Fibroblast of skin of abdomen (primary cell): ENCODE measurements at places on chromosomes 4 and X.

- no peak for DNase-seq
Observed at GRCh38 chr4:151810476-151810875, 49.7 kb upstream of the GATB start.

DNA sequence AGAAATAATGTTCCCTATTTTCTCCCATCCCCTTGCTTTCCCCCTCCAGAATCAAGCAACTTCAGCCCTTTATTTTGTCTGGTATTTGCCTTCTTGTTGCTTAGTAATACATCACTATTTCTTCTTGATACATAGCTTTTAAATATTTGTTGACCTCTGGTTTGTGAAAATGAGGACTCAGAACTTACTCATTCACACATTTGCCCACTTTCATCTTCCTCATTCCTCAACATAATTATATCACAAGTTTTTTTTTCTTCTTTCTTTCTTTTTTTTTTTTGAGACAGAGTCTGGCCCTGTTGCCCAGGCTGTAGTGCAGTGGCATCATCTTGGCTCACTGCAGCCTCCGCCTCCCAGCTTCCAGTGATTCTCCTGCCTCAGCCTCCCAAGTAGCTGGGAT lies 28.9 kb upstream of the NDUFC1 start:
- DNase-seq: peak; percentile 29

GRCh38 chr4:109599046-109599652 lies 39.1 kb downstream of the MCUB start:
- no peak for DNase-seq

GRCh38 chr4:7323872-7324650 lies 110.7 kb downstream of the PSAPL1 start:
- DNase-seq: no peak

- no peak for DNase-seq
Observed at GRCh38 chr4:140969296-140969695, 164.0 kb downstream of the RNF150 start.

- DNase-seq: peak; percentile 21
Observed at GRCh38 chrX:20454117-20454516, 187.4 kb upstream of the RPS6KA3 start.

DNA sequence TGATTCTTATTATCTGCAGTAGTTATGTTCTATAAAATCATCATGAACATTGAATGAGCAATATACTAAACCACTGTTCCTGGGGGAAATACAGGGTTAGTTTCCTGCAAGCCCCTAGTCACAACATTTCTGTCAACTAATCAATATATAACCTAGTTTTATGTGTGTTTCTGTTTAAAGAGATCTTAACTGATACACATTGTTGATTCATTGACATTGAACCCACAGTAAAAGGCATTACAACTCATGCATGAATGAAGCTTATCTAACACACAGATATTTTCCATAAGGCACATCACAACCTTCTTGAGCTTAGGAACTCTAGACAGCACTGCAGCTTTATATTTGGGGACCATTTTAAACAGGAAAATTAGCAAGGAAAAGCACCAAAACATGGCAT lies 134.2 kb downstream of the CAMK2D start:
- DNase-seq: no peak

- DNase-seq: no peak
Observed at GRCh38 chrX:4841216-4841745, 1127.8 kb upstream of the PRKX start.
